Substantia nigra (tissue), 51 donors: ENCODE measurements at places on chromosomes 4 and X.
A peak's percentile ranks its signal among the peaks of the same experiment; 100 is the strongest.

DNA sequence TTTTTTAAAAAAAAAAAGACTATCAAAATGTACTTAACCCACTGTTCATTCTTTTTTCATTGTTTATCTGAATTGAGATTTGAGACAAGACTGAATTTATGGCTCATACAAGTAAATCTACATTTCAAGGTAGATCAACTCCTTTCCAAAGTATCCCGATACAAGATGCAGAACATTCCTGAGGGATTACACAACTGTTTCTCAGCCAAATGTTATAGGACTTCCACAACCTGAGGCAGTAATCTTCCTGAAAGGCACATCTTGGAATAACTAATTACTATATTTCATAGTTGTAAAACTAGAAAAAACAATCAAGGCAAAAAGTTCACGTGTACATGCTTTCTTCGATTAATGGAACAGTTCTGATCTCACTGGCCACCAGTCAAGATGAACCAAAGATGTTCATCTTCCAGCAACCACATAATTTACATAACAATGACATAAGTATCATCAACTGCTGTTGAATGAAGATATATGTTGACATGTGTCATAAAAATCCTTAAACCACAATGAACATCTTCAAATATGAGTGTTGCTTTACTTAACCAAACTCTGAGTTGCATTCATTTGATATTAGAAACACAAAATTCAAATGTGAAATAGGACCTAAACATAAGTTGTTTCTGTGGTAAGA, 225.2 kb upstream of the DKK2 start:
- DNase-seq, result no peak

GRCh38 chr4:108400309-108400708, 220.1 kb upstream of the RPL34 start:
- no peak for DNase-seq

DNA sequence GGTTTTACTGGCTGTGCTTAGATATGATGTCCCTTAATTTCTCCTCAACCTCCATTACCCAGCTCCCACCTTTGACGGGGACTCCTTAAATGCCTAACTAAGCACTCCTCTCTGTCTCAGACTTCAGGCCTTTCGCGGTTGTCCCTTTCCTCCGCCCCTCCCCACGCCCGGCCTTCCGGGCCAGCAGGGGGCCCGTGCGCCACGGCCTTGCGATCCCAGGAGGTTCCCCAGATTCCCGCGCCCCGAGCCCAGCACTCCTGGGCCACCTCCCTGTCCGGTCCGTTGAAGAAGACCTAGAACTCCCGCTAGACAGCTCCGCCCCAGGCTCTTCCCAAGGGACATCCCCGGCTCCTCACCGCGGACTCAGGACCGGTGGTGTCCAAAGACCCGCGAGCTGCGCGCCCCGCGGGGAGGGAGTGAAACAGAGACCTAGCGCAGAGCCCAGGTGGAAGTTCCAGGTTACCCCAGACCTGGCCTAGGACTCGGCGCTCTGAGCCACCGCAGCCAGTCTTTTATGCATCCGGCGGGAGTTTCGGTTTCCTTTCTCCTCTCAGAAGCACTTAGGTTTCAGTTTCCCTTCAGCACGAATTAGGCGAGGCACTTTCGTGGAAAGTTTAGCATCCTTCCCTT, at the start of gene DDX60:
TSS of gene DDX60 (minus strand) at position 487 of the 630 bp plus-strand sequence. CDS start 7,493 bp downstream, outside the sequence.
- DNase-seq, result peak; percentile 40

- DNase-seq, result no peak
Measured at GRCh38 chrX:7115557-7115956, 32.0 kb upstream of the STS start.

DNA sequence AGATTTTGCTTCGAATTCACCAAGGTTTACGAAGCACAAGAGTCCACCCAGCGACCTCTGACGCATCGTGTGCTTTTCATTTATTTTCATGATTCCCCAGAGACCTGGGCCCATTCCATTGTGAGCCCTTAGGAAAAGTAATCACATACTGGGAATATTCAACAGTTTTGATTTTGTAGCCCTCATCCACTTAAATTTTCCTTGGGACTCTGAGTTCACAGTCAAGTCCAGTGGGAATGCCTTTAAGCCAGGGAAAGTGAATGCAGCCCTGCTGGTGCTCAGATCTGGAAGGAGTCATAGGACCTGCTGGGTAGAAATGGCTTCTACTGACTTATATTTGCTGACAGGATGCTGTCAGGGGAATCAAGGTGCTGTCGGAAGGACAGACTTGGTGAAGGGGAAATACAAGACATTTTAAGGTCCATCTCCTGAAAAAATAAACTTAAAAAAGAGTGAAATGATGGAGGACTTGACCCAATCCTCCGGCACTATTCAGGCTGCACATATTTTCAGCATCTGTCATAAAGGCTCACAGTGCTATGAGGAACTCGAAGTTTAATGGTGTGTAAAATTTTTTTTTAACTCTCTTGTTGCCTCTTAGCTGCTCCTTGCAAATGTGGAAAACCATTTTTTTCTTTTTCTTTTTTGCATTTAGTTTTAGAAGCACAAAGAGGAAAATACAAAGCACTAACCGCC, 204.9 kb downstream of the MID1 start:
- DNase-seq, result no peak

- no peak for DNase-seq
Measured at GRCh38 chrX:23779025-23779424, 3.9 kb upstream of the SAT1 start.

DNA sequence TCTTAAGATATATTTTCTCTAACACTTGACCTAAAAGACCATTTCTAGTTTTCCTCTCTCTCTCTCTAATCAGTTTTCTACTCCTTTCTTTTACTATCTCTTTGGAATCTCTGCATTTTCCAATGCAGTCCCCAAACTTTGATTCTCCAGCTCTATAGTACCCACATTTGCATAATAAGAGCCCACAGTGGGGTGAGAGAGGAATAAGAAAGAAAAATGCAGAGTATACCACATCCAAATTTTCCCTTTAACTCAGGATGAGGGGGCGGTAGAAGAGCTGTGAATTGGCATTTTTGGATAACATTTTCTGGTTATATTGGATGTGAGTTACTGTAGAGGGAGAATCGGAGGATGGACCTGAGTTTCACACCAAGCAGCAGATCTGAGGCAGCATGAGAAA, 74.4 kb upstream of the SOD3 start:
- no peak for DNase-seq

DNA sequence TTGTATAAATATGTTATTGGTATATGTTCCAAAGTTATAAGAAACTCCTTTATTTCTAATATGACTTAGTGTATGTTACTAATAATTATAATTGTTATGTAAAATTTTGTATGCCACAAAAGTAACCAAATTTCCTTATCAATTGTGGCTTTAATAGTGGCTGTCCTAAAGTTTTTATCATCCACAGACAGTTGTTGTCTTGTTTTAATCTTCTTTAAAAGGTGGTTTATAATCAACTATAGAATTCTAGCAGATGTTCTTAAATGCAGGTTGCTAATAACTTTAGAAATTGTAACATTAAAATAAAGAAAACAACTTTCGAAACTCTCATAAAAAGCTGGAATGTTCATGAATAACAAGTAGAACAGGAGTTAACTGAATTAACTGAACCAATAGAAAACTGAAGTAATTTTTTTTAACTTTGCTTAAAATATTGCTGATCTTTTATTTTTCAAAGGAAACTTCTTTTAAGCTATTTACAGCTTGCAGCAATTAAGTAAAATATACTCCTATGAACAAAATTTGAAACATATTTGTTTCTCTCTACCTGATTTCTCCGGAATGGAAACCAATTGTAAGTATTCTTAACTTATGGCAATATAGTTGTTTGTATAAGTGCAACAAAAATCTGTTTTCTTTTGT, 24.3 kb downstream of the HSD17B11 start:
- no peak for DNase-seq

DNA sequence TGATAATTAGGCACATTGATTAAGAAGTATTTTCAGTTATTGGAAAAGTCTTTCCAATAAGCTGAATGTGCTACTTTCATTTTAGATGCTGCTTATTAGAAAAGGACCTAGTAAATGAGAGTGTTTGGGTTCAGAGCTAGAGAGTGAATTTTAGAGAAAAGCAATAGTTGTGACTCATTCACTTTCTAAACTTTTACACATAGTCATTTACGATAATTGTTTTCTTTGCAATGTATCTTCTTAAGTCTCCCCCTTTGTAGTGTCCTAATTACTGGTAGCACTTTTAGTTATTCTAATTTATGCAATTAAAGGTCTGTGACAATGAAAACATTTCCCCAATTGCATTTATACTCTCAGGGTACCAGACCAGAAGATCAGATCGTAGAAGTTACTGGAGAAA, 1.3 kb downstream of the IL21 start:
- DNase-seq, result no peak

DNA sequence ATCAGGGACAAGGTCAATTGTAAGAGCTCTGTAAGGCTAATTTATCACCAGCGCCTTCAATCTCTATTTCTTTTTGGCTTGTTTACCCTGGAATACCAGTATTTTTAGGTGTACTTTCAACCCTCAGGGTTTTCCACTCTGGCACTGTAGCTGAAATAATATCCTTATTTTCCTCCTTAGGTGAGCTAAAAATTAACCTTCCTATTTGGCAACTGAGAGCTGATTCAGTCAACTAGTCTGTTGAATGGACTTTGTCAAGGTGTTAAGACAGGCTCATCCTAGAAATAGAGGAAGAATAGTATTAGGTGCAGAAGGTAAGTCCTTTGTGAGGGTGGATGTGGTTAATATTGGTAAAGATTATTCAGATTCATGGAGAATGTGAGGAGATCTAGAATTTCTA, 101.3 kb upstream of the BANK1 start:
- DNase-seq, result no peak
